Ammon's horn (tissue), 1 donor: ENCODE measurements at places on chromosomes 2 and 18.

DNA sequence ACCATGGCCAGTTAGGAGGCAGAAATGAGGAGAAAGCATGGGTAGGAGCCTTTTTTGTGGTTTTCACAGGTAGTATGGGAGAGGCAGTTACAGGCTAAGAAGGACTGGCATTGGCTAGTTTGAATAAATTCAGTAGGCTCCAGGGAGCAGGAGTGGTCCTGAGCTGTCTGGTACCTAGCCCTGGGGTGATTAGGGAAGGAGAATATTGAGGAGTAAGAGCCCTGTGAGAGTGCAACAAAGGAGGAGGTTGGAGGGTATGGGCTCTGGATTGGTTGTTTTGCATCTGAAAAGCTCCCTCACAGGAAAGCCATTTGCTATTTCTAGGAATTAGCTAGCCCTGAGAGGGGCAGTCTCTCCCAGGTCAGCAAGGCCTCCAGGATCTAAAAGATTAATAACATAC lies 13.3 kb upstream of the TCF7L1 start:
- DNase-seq, result no peak

DNA sequence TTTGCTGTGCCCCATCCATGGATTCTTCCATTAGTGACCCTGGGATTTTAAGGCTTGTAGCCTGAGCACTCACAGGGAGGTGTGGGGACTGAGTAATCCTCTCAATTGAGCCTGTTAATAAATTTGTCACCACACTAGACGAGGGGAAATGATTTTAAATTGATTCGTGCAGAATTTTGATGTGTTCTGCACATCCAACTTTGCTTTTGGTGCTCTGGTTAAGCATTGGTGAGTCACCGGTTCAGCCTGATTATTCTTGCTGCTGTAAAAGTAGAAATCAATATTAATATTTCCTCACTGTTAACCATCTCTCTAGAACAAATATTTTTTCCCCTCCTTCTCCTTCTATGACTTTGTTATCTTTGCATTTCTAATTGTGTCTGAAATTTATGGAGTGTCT lies 482.0 kb downstream of the TSN start:
- DNase-seq, result no peak

DNA sequence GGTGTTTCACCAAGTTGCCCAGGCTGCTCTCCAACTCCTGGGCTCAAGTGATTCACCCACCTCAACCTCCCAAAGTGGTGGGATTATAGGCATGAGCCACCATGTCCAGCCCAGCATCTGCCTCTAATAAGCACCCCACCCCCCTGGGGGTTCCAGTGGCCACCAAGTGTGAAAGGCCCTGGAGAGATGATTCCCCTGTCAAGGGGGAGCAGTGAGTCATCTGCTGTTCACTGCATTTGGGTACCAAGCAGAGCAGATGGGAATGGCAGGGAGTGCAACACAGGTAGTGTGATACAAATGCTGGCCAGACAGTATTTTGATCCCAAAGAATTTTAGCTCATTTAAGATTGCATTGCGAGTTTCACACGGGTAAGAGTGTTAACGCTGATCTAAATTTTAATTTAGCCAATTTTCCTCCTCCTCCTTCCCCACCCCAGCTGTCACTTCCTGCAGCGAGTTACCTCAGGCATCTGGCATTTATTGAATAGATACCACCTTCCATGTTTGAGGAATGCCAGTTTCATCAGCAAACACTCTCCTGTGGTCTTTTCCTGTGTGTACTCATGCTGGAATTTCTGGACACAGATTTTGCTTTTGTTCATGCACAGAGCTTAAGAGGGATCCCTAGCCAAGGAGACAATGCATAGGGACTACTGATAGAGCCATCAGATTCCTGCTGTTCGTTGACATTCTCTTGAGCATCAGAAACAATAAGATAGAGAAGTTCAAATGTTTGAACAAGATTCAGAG lies 32.4 kb upstream of the NCK2 start:
- no peak for DNase-seq

DNA sequence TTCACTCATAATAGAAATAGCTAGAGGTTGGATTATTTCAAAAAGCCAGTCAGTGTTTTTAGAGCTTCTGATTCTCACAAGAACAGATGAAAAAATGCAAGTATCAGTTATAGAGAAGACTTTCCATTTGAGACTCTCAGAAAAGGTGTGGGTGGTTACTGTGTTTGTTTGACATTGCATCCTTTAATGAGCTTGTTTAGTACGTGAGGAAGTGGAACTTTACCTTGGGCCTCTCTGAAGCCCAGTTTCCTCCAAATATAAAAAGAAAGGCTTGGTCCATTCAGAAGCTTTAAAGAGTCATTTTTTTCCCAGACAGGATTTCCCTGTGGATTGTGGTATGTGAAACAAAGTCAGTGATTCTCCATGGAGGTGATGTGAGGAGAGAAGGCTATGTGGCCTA lies 89.9 kb upstream of the RANBP2 start:
- no peak for DNase-seq

DNA sequence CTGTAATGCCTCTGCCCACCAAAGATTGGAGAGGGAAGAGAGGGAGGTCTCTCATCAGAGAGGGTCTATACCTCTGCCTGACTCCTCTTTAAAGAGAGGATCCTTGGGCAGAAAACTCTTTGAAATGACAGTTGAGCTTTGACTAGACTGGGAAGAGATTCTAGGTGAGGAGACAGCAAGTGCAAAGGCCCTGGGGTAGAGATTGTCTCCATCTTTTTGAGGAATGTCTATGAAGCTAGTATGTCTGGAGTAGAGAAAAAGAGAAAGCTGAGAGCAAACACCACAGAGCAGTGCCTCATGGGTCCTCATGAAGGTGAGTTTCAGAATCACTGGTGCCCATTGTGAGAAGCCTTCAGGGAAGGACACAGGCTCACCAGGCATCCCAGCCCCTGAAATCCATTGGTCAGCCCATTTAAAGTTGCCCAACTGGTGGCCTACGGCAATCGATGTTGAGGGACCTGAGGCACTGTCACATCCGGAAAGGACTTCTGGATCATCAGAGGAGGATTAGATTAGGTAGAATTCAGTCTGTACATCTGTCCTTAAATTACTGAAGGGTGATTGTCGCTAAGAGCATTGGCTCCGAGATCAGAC lies 31.5 kb downstream of the LBH start:
- DNase-seq, result no peak

DNA sequence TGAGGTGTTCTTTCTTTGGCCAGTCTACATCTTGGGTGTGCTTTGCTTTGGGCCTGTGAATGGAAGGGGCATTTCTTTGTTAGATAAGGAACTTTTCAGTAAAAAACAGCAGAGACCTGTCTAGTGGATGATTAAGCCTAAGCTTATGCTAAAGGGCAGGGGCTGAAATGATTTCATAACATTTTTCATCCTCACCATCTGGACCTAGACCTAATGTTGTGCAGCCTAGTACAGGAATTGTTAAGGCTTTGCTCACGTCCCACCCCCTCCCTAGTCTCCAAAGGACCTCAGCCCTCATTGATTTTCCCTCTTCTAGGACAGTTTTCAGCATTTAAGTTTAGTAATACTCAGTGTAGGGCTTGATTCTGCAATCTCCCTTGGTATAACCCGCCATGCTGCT lies 111.8 kb downstream of the PRKCE start:
- no peak for DNase-seq

- DNase-seq, result no peak
These were observed 37.4 kb upstream of the PPP1R1C start for GRCh38 chr2:181948227-181948626.

DNA sequence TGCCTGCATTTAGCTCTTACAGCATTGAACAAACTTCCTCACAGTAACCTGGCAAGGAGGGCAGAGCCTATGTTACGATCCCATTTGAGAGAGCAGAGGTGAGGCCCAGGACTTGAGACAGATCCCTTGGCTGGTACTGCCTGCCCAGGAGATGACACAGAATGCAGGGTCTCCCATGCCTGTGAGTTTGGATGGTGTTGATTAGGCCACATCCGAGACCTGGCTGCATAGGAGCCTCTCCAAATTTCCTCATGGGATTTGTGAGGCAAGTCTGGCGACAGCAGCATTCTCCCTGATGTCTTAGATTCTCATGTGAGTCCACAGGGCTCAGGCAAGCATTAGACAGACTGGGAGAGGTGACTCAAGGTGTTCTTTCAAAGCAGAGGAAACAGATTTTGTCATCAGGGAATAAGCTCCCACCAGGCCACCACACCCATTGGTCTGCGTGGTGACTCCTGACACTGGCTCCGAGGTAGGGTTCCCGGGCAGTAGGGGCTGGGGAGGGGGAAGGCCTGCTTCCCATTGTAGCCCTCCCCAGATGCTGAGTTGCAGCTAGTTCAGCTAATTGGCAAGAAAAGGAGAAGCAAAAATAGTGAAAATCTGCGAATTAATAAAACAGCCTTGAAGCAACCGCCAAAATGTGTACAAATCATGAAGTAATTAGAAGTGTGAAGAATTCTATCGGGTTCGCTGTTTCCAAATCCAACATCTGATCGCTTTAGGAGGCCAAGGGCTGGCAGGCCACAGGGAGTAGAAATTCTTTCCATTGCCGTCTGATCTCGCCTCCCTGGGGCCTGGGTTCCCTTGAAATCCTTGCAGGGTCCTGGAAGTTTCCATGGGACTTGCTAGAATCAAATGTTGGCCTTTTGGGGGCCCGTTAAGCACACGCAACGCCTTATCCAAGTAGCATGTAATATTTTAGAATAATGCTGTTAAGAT lies 68.0 kb downstream of the MAPK4 start:
- DNase-seq, result no peak

GRCh38 chr18:35443434-35443833 lies 54.3 kb downstream of the INO80C start:
- DNase-seq, result no peak

- DNase-seq, result no peak
These were observed 250.0 kb downstream of the SOX11 start for GRCh38 chr2:5942204-5942603.

DNA sequence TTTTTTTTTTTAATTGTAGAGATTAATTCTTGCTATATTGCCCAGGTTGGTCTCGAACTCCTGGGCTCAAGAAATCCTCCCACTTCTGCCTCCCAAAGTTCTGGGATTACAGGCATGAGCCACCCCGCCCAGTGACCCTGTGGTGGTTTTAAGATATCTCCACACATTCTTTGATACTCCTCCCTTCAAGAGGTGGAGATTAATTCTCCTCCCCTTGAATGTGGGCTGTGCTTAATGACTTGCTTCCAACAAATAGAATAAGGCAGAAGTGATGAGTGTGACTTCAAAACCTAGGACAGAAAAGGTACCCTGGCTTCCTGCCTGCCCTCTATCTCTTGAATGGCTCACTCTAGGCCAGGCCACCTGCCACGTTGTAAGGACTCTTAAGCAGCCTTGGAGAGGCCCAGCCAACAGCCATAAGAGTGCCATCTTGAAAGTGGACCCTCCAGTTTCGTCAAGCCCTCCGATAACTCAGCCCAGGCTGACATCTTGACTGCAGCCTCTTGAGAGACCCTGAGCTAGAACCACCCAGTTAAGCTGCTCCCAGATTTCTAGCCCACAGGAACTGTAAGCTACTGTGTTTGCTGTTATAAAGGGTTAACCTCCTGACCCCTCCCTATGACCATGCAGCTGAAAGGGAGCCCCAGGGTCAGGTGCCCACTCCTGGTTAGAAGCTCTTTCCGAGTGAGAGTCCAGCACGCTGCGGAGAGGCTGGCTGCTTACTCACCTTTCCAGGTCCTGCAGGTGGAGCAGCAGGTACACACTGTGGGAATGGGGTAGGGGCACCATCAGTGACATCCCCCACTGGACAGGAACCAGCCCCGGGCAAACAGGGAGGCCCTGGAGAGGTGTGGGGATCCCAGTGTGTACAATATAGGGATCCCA lies 27.6 kb downstream of the MRPL35 start:
- DNase-seq, result no peak

DNA sequence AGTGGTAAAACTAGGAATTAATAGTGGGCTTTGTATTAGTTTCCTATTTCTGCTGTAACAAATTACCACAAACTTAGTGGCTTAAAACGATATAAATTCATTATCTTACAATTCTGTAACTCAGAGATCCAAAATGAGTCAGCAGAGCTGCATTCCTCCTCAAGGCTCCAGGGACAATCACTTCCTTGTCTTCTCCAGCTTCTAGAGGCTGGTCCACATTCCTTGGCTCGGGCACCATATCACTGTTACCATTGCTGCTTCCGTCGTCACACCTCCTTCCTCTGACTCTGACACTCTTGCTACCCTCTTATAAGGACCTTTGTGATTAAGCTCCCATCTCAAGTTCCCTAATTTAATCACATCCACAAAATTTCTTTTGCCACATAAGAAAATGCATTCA lies 567.8 kb upstream of the KLHL29 start:
- no peak for DNase-seq

DNA sequence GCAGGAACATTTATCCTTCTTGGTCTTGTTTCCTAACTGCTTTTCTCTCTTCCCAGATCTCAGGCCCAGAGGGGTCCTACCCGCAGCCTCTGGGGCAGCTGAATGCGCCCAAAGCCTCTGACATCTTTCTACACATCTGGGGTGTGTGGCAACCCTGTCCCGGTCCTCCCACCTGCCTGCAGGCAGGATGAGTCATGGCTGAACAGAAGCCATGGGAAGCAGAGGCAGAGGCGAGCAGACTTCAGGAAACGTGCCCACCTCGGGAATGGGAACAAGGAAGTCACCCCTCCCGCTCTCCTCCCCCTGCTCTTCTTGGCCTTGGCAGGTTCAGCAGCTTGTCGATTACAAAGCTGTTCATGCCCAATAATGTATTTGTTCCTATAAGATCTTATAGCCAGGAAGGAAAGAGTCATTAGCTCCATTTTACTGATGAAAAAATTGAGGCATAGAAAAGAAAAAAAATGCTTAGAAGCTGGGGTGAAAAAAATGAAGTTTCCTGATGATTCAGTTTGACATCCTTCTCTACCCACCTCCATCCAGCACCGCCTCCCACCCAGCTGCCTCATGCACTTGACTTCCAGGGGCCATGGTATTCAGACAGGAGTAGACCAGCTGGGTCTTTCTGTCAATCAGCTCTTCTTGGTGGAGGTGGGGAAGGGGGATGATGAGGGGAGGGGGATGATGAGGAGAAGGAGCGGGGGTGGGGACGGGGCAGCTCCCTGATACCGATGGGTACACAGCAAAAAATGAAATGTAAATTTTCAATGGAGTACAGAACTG lies 10.4 kb upstream of the KCNF1 start:
- peak; percentile 42 for DNase-seq

DNA sequence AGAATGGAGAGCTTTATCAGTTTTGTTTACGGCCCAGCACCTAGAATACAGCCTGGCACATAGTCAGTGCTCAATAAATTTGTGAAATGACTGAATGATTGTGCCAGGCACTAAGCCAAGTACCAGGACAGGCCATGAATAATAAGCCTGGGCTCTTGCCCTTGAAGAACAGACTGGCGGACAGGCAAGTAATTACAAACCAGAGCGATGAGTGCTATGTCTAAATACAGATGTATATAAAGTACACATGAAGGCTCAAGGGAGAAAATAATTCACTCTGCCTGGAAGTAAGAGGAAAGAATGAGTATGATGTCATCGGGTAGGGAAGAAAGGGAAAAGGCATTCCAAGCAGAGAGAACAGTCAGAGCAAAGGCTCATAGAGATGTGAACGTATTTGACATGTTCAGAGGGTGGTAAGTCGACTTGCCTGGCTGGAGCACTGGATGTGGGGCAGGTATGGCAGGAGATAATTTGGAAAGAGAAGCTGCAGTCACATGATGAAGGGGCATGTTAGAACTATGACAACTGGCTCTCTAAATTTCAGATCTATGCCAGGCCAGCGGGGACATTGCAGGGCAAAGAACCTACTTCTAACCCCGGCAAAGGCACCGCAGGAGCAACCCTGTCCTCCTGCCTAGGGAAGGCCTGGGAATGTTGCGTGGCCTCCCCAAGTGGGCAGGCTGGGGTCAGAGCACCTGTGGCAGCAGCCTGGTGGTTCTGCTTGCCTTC lies 119.1 kb upstream of the STPG4 start:
- DNase-seq, result no peak
